ENCODE measurements at places on chromosomes 1 and 21.

DNA sequence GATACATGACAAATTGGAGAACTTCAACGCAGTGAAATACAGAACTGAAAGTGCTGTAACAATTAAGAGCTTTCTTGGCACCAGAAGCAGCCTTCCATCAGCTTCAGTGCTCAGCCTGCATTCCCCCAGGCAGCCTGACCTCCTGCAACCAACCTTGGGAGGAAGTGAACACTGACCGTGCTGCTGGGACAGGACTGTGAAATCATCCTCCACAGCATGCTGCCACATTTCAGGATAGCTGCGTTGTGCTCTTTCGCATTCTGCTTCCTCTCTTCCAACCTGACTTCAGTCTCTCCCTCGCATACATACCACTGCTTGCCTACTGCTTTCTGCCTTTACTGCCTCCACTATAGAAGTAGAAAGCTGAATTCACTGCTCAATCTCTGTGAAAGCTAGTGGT, 388.6 kb downstream of the RWDD3 start:
- no peak for DNase-seq

DNA sequence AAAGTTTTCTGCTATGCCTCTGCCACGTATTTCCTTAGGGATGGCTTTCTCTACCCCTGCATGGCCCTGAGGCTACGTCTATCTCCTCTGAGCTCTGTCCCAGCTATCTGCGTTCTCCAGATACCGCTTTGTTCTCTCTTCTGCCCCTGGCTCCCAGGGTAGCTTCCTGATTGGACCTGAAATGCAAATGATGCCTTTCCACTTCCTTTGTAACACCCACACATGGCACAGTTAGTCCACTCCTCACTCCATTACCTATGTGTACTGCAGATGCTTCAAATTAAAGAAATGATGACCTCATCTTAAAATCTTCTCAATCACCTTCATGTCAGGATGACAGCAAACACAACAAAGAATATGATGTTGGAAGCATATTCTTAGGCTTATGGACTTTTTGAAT, 138.6 kb upstream of the POGK start:
- DNase-seq = no peak

GRCh38 chr1:34739613-34740012, 15.2 kb upstream of the GJB5 start:
- no peak for DNase-seq

DNA sequence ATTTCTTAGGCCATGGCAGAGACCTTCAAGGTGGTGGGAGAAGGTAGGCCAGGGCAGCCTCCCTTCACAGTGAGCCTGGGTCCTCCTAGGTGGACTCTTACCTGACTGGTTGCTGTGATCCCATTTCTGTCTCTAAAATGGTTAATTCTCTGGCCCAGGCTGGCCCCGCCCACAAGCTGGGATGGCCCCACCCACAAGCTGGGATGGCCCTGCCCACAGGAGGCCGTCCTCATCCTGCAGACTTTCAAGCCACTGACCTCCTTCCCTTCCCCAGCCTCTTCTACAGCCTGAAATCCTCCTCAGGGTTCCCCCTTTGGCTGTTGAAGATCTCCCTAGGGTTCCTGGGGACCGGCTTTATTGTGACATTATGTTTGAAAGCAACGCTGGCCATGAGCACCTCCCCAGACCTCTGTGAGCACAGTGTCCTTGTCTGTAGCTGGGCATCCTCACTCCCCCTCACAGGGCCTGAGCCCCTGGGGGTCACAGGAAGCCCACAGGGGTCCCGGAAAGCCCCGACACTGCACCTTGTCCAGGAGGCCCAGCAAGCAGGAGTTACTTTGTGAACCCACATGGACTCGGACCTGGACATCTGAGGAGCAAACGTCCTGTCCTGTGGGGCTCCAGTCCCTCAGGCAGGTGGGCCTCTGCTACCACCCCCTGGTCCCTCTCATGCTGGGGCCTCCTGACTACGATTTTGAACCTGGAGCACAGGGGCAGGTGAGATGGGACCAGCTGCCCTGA, 621.7 kb downstream of the MATN1 start:
- no peak for DNase-seq

- DNase-seq = no peak
Measured at GRCh38 chr21:28358702-28359101, 634.0 kb downstream of the LTN1 start.

DNA sequence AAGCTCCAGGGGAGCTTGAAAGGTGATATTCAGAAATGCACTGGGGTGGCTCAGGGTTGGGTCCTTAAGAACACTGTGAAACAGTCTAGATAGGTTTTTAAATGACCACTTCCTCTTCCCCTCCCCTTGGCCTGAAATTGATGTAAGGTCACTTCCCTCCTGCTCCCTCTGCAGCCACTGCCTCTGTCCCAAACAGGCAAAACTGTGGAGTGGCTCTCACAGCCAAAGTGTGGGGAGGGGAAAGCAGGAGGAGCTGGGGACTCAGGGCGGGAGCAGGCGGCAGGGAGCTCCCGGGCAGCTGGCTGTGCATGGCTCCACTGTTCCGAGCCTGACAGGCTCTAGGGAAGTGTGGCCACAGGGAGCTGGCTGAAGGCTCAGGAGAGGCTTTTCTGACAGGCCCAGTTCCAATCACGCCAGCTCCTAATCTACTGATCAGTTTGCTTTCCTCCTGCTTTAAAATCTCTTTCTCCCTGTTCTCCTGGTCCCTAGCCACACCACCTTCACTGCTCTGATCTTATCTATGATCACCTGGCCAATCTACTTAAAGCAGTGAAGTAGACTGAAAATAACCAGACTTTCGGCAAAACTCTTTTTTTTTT, 5.1 kb upstream of the CSRP1 start:
- DNase-seq = no peak

GRCh38 chr1:52955129-52955970, 28.3 kb downstream of the SCP2 start:
- no peak for DNase-seq

- no peak for DNase-seq
Measured at GRCh38 chr1:25711555-25712298, 88.3 kb upstream of the SELENON start.

GRCh38 chr1:16187748-16188401, 24.6 kb downstream of the ARHGEF19 start:
- DNase-seq = peak; percentile 70

DNA sequence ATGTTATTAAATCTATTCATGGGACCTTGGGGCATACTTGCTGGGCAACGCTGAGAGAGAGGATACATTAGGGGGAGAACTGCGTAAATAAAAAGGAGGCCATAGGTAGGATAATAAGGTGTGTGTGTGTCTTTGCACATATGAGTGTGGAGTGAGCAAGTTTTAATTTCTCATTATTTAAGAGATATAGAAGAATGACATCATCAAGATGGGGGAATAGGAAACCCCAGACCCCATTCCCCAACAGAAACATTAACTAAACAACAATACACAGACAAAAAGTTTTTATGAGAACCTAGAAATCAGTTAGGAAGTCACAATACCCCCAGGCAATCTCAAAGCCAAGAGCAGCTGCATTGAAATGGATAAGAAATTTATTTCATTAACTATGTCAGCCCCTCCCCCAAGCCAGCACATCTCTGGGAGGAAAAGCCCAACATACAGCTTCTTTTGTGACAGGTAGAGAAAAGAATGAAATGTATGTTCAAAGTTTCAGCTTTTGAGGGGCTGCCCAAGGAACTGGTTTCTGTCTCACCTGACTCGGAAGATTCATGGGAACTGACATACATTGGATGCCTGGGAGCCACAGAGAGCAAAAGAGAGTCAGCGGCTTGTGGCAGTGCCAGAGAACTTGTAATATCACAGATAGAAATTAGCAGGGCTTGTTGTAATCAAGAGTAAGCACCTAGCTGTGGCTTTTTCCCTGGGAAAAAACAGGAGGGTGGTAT, 234.3 kb upstream of the NFIA start:
- no peak for DNase-seq

DNA sequence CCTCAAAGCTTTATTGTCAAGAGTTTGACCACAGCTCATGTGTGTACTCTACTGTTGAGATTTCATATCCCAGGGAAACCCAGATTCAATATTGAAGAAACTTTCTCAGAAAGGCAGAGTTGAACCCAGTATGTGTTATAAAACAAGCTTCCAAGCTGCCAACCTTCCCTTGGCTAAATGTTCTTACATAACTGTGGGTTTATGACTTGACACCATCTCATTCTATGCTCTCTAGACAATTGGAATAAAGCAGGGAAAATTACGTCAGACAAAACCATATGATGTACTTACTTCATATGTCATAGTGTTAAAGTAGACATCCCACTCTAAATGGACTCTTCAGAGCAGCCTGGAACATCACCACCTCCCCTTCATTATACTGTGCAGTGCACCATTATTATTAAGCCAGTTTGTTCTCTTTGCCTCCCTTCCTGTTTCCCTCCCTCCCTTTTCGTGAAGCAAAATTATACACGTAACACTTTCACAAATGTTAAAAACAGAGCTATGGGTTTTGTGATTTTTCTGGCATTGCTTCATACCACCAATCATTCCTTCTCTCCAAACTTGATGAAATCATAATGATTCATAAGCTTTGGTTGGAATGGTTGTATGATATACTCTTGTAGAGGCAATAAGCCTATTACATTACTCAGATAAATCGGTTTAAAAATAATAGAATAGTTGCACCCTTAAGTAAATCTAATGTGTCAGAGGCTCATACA, 507.2 kb downstream of the LTN1 start:
- no peak for DNase-seq

DNA sequence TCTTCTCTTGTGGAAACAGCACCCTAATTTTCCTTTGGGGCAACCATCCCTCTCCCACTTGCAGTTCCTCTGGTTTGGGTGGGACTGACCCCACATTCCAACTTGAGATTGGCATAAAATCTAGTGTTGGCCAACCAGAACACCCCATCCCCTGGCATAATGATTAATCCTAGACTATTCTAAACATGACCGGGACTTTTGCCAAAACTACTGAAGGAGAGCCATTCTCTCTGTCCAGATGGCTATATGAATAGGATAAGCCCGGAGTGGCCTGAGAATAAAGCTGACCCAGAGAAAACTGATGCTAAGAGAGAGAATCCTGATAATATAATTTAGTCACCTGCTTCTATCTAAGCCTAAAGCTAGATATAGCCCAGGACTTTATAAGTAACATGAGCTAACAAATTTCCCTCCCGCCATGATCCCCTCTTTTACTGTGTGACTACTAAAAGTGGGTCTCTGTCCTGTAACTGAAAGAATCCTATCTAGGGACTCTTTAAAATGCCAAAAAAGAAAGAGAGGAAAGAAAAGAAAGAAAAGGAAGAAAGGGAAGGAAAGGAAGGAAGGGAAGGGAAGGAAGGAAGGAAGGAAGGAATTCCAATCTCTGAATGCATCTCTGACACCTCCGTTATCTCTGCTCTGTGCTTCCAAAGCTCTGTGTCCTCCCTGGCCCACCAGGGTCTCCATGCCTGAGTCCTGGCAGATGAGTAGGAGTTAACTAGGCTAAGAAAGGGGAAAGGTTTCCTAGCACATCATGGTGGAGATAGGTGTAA, 28.0 kb upstream of the NRDC start:
- no peak for DNase-seq

DNA sequence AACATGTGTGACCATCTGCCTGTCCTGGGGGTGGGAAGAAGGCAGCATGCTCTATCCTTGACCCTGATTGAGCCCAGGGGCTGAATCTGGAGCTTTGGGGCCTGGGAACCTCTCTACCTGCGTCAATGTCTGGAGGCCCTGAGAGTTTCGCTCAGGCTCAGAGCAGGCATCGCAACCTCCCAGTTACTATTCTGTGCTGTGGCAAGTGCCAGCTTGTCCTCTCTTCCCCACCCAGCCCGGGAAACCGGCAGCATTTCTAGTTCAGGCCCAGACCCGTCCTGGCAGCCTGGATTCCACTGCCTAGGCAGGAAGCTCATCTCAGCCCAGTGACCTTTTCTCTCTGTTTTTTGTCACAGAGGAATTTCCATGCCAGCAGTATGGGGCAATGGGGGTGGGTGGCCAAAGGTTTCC, 10.0 kb upstream of the IRF6 start:
- DNase-seq = peak; percentile 100

DNA sequence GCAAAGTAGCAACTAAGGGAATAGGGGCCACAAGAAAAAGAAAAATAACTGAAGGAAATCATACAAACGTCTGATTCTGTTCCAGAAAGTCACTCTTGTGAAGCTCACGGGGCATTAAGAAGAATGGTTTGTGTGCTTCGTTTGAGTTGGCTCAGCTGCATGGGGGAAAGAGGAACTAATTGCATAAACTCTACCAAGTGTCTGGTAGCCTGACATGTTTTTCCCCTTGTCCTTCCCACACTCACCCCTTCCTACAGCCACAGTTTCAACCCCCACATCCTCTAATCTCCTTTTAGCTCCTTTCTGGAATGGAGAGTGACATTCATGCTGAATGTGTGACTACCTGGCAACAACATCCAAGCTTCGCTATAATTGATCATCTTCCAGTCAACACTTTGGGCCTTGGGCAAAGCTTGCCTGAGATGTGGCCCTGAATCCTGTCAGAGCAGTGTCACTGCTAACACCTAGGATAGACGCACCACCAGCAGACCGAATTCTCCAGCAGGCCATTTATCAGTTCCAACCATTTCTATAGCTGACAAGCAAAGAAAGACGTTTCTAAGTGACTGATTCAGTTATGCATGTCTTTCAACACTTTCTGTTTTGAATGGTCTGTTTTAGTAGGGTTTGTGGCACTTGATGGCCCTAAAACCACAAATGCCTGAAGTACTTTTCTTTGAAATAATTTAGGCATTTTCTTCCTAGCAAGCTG, 439.6 kb downstream of the TTLL7 start:
- no peak for DNase-seq

DNA sequence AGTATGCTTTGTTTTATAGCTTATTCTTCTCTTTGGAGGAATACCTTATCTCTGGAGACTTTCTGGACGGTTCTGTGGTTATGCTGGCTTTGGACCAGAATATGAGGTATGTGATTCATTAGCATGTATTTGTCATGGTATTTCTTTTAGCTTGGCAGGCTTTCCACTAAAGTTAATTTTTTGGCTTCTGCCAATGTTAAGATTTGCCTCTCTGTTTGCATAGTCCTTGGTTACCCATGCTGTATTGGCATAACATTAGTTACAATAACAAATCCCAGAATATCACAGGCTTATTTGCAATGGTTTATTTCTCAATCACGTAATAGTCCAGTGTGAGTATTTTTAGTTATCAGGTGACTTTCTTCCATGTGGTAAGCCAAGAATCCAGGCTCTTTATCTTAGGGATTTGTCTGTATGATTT, 9.7 kb downstream of the ZMPSTE24 start:
- DNase-seq = peak; percentile 79

- DNase-seq = no peak
Measured at GRCh38 chr1:246588159-246588721, 22.0 kb downstream of the CNST start.

- no peak for DNase-seq
Measured at GRCh38 chr21:30337276-30337744, at the start of gene KRTAP27-1. Gene KRTAP27-1 (minus strand): TSS chr21:30337694. CDS start chr21:30337668, 26 bp downstream.

DNA sequence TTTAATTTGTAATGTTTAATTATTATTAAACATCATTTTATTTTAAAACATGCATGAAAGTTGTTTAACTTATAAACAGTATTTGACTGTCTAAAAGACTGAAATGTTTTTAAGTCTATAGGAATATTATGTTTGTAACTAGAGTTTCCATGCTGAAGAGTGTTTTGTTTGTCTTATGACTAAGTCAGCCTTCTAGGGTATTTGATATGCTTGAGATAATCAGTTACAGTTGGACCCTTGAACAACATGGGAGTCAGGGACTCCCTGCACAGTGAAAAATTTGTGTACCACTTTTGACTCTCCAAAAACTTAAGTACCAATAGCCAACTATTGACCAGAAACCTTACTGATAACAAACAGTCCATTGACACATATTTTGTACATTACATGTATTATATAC, 45.5 kb upstream of the KANK4 start:
- no peak for DNase-seq
